Stimulated activated CD4-positive, alpha-beta T cell treated with anti-CD3 and anti-CD28 coated beads, Interleukin-15, amount 100 ng/mL, for 1 hour (primary cell): ENCODE measurements at places on chromosomes 1 and 21.

DNA sequence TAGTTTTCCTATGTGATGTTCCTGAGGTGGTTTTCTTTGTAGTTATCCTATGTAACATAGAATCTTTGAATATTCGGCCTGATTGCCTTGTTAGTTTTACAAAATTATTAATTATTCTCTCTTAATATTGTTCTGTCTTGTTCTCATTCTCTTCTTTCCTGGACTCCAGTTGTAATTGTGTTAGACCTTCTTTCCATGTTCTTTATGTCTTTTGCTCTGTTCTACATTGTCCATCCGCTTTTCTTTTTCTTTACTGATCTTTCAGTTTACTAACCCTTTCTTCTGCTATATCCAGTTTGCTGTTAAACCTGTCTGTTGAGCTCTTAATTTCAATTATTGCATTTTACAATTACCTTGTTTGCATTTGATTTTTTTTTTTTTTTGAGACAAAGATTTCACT, 89.3 kb downstream of the PEX14 start:
- no peak for DNase-seq

DNA sequence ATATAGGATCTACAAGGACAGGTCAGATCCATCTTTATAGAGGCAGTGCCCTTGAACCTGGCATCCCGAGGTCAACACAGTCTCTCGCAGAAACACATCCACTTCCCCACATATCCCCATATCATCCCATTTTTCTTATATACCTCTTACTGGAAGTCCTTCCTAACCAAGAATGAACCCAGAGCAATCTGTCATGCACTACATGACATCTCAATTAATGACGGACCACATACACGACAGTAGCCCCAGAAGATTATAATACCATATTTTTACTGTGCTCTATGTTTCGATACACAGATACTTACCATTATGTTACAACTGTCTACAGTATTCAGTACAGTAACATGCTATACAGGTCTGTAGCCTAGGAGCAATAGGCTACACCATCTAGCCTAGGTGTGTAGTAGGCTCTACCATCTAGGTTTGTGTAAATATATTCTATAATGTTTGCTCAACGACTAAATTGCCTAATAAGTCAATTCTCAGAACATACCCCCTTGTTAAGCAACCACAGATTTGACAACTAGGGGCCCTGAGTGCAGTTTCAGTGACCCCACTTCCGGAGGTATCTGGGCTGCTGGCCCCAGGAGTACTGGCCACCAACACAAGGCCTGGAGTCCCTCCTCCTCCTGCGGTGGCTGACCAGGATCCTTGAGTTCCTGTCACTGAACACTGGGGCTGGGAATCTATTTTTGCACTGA, 28.1 kb downstream of the PTPN14 start:
- no peak for DNase-seq

- no peak for DNase-seq
These were observed 56.6 kb downstream of the NKAIN1 start for GRCh38 chr1:31183126-31183525.

DNA sequence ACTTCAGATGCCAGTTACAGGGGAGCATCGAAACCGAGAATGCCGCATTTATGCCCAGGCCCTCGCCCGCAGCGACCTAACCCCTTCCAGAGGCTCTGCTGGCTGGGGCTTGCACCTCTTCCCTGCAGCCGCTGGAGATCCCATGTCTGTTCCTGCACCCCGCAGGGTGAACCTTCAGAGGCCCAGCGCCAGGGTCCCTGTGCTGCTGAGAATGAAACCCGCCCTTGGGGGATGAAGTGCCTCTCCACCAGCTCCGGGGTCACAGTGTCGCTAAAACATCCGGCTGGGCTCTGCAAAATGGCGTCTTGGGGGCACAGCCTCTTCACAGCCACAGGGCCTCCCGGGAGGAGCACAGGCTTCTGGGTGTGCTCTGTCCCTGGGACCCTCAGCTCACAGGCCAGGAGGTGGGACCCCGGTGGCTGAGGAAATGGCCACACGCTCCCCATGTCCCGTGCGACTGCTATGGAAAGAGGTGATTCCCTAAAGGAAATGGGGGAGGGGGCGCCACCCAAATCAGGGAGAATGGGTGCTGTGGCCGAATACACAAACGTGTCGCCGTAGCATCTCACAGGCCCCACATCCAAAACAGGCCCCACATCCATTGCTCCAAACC, 39.9 kb upstream of the TSPEAR start:
- DNase-seq: no peak

DNA sequence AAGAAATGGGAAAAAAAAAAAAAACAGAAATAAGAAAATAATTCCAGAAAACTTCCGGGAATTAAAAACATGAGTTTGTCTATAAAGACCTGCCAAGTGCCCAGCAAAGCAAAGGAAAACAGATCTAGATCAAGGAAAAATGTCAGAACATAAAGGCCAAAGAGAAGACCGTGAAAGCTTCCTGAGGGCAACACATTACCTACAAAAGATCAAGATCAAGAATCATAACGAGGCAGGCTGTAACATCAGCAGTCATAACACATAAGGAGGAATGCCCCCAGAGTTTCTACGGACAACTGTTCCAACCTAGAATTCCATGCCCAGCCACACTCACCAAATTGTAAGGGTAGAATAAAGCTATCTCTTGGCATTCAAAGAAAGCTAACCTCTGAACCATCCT, 3.8 kb downstream of the CCSAP start:
- no peak for DNase-seq

DNA sequence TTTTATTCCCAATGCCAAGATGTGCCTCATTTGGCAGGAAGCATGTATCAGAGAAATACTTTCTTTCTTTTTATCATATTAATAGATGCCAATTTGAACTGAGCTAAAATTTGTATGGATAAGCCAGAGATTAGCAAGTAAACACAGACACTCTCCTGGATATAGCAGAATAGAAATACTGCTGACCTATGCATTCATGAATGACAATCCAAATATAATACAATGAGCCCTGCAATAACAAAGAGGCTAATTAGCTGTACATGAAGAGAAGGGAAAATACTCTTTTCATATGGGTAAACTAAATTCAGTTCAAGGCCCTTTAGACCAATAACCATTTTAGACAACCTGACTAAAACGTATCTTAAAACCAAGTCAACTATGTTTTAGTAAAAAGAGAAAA, 388.1 kb upstream of the NR5A2 start:
- DNase-seq: no peak

GRCh38 chr1:12434174-12434573, 183.8 kb downstream of the DHRS3 start:
- DNase-seq: peak; percentile 20

- no peak for DNase-seq
These were observed 14.4 kb downstream of the FAAH start for GRCh38 chr1:46408356-46409062.

DNA sequence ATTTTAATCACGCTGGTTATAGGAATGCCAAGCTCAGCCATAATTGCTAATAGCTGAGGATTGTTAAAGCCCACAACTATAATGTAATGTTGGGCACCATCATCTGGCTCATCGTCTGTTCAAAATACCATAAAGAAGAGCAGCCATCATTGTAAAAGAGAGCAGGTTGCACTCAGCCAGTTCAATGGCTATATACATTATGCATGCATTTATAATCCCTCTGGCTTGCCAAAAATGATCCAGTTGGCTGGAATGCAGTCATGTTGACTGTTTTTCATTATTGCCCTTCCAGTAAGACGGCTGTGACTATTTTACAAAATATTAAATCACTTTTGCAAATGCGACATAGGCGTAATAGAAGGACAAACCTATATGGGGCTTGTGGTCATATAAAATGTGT, 85.3 kb downstream of the SPAG17 start:
- DNase-seq: no peak
